ENCODE measurements at places on chromosomes 6 and 20. TPM values are rescaled to one million over a fixed set of nuclear protein-coding genes. Genes with fewer than 3 reads are reported as not detected.

- DNase-seq: no peak
These were observed 31.4 kb upstream of the GSTA4 start for GRCh38 chr6:53026526-53026925.

DNA sequence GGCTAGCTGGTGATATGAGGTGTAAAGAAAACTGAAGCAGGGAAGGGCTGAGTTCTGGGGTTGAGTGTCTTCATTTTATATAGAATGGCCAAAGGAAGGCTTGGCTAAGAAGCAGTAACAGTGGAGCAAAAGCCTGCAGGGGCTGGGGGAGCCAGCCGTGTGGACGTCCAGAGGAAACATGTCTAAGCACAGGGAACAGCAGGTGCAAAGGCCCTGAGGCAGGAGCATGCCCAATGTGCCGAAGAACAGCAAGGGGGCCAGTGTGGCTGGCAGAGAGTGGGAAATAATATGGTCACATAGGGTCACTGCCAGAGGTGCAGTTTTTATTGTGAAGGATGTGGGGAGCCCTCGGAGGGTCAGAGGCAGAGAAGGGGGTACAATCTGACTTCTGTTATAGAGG, 60.5 kb upstream of the KCNG1 start:
- no peak for DNase-seq

- no peak for DNase-seq
These were observed 122.3 kb upstream of the AFDN start for GRCh38 chr6:167704396-167704901.

The SMLR1 gene
- not detected for total RNA-seq

DNA sequence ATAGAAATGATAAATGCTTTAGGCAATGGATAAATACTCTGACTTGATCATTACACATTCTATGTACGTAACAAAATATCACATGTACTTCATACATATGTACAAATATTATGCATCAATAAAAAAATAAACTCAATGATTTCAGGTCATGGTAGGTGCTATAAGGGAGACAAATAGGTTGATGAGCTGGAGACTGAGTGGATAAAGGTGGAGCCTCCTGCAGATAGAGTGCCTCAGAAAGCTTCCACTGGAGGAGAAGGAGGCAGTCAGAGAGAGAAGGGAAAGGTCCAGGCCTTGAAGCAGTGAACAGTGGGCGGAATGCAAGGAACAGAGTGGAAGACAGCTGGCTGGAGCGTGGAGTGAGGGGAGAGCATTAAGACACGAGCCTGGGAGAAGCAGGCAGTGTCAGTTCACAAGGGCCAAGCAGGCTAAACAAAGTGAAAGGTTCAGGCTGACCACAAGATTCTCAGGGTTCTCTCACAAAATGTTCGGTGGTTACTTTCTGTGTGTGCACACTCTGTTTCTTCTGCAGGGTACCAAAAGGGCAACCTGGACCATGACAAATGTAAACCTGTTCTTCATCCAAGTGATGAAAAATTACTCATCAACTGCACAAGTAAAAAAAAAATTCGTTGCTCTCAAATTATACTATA, 55.9 kb upstream of the SEC63 start:
- no peak for DNase-seq

GRCh38 chr6:101401792-101402621, 8.5 kb downstream of the GRIK2 start:
- no peak for DNase-seq

The NRSN1 gene
- not detected for total RNA-seq

DNA sequence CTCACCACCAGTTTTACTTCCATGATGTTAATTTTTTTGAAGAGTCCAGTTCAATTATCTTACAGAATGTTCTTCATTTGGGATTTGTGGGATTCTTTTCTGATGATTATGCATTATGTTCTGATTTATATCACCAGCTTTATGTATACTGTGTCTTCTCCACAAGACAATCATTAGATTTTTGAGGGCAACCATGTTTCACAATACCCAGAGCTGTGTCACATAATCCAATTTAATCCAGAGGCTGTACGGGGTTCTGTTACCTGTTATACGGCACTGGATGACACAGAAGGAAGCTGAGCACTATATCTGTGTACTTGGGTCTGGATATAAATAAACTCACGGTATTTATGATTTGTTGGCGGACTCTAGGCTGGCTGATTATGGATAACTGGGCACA, 41.6 kb upstream of the RPN2 start:
- no peak for DNase-seq

- no peak for DNase-seq
These were observed 5.0 kb downstream of the LEMD2 start for GRCh38 chr6:33783781-33784520.

The ABHD16B gene
- total RNA-seq: not detected

The RNF144B gene
- 129 TPM for total RNA-seq

DNA sequence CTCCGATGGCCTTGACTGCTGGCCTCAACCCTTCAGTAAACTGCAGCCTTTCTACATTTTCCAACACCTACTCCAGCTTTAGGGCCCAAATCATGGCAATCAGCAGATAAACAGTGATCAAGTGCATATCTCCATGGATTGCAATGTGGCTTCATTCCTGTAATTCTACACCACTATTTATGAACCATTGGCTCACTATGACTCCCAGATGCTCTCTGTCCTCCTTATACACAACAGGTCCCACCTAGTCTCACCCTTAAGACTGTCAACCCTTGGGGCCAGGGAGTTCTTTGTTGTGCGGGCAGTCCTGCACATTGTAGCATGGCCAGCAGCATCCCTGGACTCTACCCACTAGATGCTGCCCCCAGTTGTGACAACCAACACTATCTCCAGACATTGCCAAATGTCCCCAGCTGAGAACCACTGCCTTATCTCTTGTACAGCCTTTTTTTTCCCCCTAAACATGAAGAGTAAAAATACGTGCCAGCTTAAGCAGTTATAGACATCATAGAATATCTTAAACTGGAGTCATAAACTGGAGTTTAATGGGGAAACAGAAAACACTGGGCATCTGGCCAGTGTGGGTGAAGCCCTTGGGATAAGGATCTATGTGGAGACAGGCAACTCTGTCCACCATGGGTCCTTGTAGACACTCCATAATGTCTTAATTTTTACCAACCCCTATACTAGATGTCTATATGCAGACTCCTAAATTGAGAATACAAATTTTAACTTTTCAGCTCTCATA, 21.1 kb downstream of the MRPL14 start:
- no peak for DNase-seq

DNA sequence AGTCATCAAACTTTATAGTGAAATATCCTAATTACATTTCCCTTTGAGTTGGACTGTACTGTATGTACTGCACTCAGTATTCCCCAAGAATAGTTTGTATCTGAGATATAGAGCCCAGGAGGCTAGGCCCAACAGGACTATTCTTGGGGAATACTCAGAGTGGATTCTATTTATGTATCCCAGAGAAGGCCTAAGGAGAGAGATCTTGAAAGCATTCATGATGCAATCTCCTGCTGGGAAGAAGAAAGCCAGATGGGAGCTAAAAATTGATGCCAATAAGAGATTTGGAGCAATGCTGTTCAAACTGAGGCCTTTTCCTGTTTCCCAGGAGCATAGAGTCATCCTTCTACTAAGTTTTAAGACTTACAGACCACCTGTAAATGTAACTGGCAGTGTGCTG, 452.1 kb upstream of the PLCB4 start:
- DNase-seq: no peak

GRCh38 chr6:18386298-18386976, 713 bp upstream of the RNF144B start:
- DNase-seq: peak; percentile 63

The SLC22A16 gene
- total RNA-seq: not detected

- DNase-seq: no peak
These were observed 20.3 kb downstream of the CST7 start for GRCh38 chr20:24969186-24970029.

The COL11A2 gene
- 2.3 TPM for total RNA-seq

- no peak for DNase-seq
These were observed 196.4 kb upstream of the RREB1 start for GRCh38 chr6:6911391-6911790.

DNA sequence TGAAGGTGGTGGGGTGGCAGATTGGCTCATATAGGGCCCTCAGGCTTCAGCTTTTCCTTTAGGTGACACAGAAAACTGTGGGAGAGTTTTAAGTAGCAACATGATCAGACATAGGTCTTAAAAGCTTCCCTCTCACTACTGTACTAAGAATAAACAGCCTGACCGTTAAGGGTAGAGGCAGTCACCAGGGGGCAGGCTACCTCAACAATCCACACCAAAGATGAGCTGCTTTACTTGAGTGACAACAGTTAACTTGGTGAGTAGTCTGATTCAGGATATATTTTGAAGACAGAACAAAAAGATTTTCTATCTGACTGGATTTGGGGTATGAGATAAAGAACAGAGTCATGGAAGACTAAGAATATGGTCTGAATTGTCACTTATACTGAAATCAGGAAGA, 193.1 kb upstream of the SHLD1 start:
- DNase-seq: peak; percentile 47

DNA sequence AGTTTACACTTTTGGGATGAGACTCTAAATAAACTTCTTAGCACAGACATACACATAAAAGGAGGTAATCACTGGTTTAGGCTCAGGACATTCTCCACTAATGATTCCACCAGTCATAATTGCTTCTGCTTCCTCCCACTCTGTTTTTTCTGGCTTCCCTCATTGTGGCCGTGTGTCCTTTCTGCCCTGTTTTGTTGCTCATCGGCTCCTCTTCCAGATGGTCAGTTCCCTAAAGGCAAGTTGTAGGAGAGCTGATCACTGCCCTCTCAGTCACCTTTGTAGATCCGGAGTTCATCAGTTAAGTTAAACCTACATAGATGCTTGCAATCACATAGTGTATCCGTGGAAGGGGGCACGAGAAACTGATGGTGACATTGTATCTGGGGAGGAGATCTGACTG, 200.5 kb upstream of the ARG1 start:
- DNase-seq: no peak

GRCh38 chr6:106870824-106871717, 103.5 kb downstream of the CD24 start:
- no peak for DNase-seq

Data from thyroid gland (tissue), 4 donors.